ENCODE measurements at places on chromosomes 3 and 15. TPM values are rescaled to one million over a fixed set of nuclear protein-coding genes. Genes with fewer than 3 reads are reported as not detected.

The CCDC50 gene
- 85.1 TPM for total RNA-seq

GRCh38 chr15:100849855-100850218 is 29.8 kb upstream of the ALDH1A3 start:
- DNase-seq: no peak

The AMIGO3 gene
- 1.1 TPM for total RNA-seq

- no peak for DNase-seq
These were observed 89.1 kb downstream of the MME start for GRCh38 chr3:155169197-155169596.

The SYNM gene
- 7.3 TPM for total RNA-seq

- DNase-seq: no peak
These were observed 3.0 kb downstream of the ARHGAP31 start for GRCh38 chr3:119297169-119297568.

DNA sequence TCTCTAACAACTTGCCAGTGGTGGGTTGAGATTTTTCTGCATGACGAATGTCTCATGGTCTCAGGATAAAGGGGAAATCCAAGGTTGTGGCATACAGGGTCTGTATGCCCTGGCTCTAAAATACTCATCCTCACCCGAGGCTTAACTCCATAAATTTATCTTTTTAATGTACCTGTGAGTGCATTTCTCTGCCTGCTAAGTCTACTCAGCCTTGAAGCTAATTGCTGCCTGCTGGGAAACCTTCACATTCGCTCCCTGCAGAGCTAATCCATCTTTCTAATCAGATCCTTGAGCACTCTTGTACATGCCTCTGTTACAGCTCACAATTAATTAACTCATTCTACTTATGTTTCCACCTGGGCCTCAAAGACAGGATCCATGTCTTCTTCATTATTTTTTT is 93.8 kb downstream of the CMSS1 start:
- no peak for DNase-seq

DNA sequence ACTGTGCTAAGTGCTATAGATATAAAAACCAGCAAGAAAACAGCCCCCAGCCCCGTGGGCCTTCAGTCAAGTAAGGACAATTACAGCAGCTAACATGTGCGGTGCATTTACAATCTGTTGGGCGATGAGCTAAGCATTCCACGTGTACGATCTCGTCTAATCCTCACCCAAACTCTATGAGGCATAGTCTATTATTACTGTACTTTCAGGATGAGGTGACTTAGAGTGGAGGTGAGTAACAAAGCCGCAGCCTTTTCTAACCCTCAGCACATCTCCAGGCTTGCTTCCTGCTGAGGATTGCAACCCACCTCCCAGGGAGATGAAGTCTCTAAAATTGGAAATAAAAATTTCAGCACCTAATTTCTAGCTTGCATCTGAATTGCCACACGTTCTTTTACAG is 53.2 kb upstream of the MCF2L2 start:
- no peak for DNase-seq

GRCh38 chr3:13264468-13264795 is 155.7 kb downstream of the NUP210 start:
- no peak for DNase-seq

DNA sequence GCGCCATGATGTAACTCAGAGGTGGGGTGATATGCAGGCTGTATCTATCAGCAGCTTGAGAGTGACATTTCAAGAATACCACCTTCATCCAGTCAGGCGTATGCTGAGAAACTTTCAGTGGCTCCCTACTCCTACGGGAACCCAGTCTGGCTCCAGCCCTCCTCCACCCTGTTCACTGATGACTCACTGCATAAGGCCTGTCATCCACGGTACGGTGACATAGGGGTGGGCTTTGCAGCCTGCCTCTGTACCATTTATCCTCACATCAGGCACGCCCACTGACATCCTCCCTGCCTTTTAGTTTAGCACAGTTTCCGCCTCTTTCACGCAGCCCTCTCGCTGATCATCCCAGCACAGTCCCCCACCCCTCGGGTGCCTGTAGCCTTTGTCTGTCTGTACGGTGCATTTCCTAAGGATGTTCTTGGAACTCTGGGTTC is 11.7 kb downstream of the PXYLP1 start:
- peak; percentile 54 for DNase-seq

DNA sequence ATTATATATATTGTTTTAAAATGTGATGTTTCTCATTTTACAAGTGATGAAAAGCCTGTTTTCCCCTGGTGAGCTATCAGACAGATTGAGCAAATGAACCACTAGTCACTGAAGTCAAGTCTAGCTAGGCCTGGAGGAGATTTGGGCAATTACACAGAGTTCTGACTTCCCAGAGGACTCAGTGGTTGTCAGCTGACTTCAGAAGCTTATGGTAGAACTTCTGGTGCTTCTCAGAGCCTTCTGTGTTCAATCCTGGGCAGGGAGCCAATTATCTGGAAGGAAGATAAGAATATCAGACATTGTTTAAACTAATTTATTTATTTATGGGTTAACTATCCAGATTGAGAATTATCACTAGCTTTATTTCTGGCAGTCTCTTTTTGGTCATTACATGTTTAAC is 37.7 kb upstream of the NAALADL2 start:
- no peak for DNase-seq

DNA sequence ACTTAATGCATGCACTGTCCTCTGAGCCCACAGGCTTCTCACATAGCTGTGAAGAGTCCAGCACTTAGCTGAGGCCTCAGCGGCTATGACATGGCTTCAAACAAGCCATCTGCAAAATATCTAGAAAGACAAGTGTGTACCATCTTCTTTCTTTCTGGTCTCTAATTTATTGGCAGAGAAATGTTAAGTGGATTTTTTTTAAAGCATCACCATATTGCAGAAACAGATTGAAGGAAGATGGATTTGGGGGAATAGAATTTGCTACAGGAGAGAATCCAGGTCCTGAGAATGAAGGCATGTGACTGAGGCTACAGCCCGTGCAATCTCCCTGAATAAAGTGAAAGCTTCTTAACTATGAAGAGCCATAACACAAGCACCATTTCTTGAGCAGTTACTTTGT is 567.3 kb downstream of the PDCD6IP start:
- no peak for DNase-seq

GRCh38 chr3:80241791-80242190 is 474.0 kb upstream of the ROBO1 start:
- DNase-seq: no peak

GRCh38 chr3:169384573-169384972 is 278.9 kb downstream of the MECOM start:
- DNase-seq: no peak

DNA sequence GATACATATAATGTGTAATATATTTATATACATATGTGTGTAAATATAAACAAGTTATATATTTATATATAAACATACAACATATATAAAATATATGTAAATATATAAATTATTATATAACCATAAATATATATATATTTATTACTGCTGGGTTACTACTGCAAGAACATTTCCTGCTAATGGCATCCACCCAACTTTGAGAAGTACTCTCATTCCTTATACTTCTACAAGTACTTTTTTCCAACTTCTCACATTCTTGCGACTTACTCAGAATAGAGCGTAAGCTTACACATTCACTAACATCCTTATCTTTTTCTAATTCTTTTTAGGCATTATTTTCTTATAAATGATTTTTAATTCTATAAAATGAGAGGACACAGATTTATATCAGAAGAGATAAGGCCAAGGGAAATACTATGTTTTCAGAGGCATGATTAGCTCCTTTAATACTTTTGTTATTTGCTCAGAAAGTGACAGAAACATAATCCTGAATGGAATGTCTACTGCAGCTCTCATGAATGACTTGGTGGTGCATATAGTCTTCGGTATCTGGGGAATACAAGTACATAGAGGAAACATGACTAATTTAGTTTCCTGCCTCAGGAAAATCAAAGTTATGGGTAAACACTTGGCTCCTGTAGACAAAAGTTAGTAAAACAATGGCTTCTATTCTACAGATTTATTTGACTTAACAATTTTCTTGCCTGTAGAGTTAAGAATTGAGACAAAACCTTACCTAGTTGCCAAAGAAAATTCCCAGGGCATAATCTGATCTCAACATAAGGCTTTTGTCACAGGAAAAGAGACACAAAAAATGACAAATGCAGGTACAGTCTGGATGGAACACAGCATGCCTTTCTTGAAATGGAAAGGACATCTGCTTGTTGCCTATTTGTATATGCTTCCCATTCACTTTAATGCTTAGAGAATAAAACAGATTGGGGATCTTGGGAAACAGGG is 453.9 kb downstream of the SQOR start:
- DNase-seq: no peak

The BSN gene
- total RNA-seq: 0.10 TPM

GRCh38 chr15:79130535-79131130 is 40.1 kb upstream of the RASGRF1 start:
- DNase-seq: no peak

DNA sequence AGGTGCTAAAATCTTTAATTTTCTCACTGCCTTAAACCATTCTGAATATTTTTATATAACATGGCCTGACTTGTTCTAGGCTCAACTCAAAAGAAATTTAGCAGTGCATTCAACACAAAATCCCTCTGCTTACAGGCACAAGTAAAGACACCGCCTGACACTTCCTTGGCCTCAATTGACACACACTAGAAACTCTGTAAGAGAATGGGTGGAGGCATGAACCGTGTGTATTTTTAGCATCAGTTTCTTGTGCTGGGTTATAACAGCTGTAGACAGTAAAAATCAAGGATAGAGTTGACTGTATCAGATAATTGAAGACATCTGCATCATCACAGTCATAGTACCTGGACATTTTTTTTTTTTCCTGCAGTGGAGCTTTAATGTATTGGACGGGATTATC is 54.3 kb downstream of the SLC9A9 start:
- no peak for DNase-seq

The SLC28A2 gene
- total RNA-seq: not detected

GRCh38 chr15:80491163-80491847 is 87.1 kb downstream of the ARNT2 start:
- no peak for DNase-seq

DNA sequence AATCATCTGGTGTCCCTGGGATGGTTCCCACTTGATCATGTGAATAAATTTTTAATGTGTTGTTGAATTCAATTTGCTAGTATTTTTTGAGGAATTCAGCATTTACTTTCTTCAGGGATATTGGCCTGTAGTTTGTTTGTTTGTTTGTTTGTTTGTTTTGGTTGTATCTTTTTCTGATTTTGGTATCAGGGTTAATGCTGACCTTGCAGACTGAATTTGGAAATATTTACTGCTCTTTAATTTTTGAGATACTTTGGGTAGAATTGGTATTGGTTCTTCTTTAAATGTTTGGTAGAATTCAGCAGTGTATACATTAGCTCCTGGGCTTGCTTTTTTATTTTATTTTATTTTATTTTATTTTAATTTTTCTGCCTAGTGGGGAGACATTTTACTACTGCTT is 803.7 kb downstream of the NAALADL2 start:
- no peak for DNase-seq

DNA sequence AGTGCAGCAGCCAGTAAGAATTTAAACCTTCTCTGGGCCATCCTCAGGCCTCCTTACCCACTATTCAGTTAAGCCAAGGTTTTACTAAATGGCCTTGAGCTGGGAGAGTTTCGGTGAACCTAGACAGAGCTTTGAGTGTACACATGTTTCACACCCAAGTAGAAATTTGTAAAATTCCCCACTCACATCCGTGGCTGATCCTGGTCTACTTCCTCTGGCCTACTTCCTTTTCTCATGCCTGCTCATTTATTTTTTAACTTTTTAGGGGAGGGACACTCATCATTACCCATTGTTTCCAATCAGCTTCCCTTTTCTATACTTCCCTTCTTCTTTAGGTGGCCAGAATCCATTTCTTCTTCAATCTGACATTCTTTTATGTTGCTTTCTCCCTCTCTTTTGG is 7.6 kb downstream of the CX3CR1 start:
- DNase-seq: no peak

The UTS2B gene
- not detected for total RNA-seq

DNA sequence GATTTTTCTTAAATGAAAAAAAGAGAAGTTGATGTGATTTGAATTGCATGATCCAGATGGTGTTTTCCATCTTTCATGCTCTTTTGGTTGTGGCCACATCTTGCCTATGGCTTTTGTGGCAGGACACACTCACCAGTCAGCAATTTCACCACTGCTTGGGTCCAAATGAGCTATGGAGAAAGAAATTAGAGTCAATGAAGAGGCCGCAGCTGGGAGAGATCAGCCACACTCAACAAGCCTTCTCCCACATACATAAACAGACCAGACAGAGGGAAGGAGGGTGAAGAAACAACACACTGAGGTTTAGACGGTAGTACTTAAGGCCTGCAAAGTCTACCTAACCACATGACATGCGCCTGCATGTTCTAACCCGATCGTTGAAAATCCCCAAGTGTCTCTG is 110.7 kb upstream of the CDIN1 start:
- DNase-seq: peak; percentile 98

GRCh38 chr15:32134842-32135241 is 104.5 kb downstream of the CHRNA7 start:
- no peak for DNase-seq

DNA sequence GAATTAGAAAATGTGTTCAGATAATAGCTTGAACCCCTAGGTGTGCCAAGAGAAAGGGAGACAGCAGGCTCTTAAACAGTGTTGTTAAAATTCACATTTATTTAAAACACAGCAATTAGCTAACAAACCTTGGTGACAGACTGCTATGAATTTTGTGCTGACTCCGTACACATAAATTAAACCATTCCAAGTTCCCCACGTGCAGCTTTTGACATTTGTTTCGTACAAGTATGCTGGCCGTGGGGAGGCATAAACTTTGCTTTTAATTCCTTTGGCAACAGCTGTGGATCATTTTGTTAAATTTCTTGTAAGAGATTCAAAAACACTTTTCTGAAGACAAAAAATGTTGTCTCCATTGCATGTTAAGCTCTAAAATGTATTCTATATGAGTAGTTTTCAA is 465.3 kb downstream of the FGF12 start:
- no peak for DNase-seq

DNA sequence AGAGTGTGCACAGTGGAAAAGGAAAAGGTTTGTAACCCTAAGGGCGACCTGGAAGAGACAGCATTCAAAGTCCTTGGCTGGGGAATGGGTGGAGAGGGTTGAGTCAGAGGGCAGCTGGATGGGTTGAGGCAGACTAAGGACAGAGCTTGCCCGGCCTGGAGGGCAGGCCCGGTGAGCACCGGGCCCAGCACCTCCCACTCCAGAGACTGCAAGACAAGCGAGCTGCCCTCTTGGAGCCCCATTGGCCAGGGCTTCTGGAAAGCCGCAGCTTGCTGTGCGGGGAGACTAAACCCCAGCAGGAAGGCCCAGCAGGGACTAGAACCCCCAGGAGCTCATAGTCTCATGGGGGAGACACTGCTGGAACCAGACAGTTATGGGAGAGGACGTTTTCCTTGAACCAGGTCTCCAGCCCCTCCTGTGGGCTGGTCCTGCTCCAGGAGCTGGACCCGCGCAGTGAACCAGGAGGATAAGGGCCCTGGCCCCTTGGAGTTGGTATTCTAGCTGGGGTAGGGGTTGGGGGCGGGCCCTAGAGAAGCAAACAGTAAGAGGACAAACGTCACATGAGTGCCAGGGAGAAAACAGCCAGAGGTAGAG is 59.1 kb downstream of the RGMA start:
- peak; percentile 66 for DNase-seq

DNA sequence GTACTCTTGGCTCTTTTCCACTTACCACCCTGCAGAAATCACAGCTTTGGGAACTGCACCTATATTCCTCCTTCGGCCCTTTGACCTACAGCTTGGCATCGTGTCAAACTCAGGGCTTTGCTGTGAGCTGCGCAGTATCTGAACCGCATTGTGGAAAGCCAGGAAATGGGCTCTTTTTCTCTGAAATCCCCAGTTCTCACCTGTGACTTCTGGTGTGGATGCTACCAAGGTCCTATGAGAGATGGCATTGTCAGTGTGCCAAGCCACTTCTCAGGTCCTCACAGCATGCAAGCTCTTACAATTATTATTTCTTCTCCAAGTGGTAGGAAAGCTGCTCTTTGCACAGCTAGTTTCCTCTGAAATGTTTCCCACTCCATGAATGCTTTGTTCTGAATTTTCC is 450.6 kb upstream of the TBL1XR1 start:
- no peak for DNase-seq
